ENCODE measurements at places on chromosomes 6 and 20. TPM values are rescaled to one million over a fixed set of nuclear protein-coding genes. Genes with fewer than 3 reads are reported as not detected.

The HLA-DRA gene
- 69.0 TPM for total RNA-seq

- DNase-seq = no peak
Observed at GRCh38 chr20:6665621-6666355, 101.7 kb upstream of the BMP2 start.

DNA sequence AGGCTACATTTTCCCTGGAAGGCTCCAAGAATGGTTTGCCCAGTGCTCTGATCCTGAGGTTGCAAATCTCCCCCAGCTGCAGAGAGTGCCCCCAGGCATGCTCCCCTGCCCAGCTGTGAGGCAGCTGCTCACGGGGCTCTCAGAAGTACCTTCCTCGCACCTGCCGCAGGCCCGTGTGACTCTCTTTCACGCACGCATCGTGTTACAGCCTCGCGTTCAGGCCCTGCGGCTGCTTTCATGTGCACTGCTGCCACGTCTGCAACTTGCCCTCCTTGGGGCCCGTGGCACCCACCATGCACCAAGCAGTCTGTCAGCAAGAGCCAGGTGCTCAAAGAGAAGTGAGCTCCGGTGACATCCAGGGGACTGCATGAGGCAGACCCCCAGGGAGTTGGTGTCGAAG lies 28.6 kb upstream of the SPO11 start:
- no peak for DNase-seq

GRCh38 chr20:9147547-9148024 lies 78.7 kb downstream of the PLCB4 start:
- no peak for DNase-seq

GRCh38 chr6:5159162-5159561 lies 74.0 kb downstream of the PPP1R3G start:
- no peak for DNase-seq

DNA sequence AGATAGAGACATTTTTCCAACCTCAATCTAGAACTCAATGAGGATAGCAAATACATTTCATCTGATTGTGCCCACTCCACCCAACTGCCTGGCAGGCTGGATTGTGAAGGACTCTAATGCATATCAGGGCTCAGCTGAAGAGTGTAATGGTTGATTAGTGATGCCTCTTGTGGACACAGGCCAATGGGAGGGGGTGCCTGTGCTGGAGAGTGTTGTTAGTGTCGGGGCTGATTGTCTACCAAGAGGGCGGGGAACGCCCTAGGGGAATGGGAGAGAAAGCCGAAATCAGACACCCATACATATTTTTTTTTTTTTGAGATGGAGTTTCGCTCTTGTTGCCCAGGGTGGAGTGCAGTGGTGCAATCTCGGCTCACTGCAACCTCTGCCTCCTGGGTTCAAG lies 103.7 kb upstream of the SALL4 start:
- no peak for DNase-seq

Data from mucosa of descending colon (tissue), 3 donors.